Right renal pelvis (tissue), 4 donors: ENCODE measurements at places on chromosomes 1 and 21. TPM values are rescaled to one million over a fixed set of nuclear protein-coding genes. Genes with fewer than 3 reads are reported as not detected.

Gene TMEM125
- polyA plus RNA-seq: 16.6 TPM

Gene PRAMEF33
- not detected for polyA plus RNA-seq

Gene DNAH14
- 18.6 TPM for polyA plus RNA-seq

Gene TSPEAR
- 0.86 TPM for polyA plus RNA-seq

Gene PCP4L1
- polyA plus RNA-seq: 1.0 TPM

Gene EVA1C
- polyA plus RNA-seq: 3.1 TPM

Gene TTC4
- polyA plus RNA-seq: 30.1 TPM

Gene MRAP
- polyA plus RNA-seq: not detected

Gene TRIM17
- polyA plus RNA-seq: 8.5 TPM

Gene SNIP1
- 13.8 TPM for polyA plus RNA-seq

Gene OR14I1
- not detected for polyA plus RNA-seq

Gene GFI1
- 0.25 TPM for polyA plus RNA-seq

Gene USP48
- polyA plus RNA-seq: 71.7 TPM

Gene LEMD1
- 3.2 TPM for polyA plus RNA-seq

Gene CCDC27
- 0.22 TPM for polyA plus RNA-seq

Gene GSTM1
- polyA plus RNA-seq: 3.1 TPM

Gene SPATA17
- polyA plus RNA-seq: 13.2 TPM

Gene RUNX3
- 0.47 TPM for polyA plus RNA-seq

Gene OVAAL
- polyA plus RNA-seq: not detected

Gene RPTN
- polyA plus RNA-seq: not detected

Gene ELF3
- 37.3 TPM for polyA plus RNA-seq

Gene KRTCAP2
- 177 TPM for polyA plus RNA-seq

Gene COL16A1
- polyA plus RNA-seq: 45.0 TPM

Gene FCRL5
- polyA plus RNA-seq: 0.05 TPM

Gene AKR7A3
- 1.0 TPM for polyA plus RNA-seq

Gene CACNA1E
- polyA plus RNA-seq: 0.38 TPM

Gene PPFIA4
- polyA plus RNA-seq: 5.6 TPM

Gene ITLN1
- 3.5 TPM for polyA plus RNA-seq

Gene ANGPTL1
- 7.7 TPM for polyA plus RNA-seq

Gene C8A
- not detected for polyA plus RNA-seq
